ENCODE measurements at places on chromosomes 2 and 18. TPM values are rescaled to one million over a fixed set of nuclear protein-coding genes. Genes with fewer than 3 reads are reported as not detected.

DNA sequence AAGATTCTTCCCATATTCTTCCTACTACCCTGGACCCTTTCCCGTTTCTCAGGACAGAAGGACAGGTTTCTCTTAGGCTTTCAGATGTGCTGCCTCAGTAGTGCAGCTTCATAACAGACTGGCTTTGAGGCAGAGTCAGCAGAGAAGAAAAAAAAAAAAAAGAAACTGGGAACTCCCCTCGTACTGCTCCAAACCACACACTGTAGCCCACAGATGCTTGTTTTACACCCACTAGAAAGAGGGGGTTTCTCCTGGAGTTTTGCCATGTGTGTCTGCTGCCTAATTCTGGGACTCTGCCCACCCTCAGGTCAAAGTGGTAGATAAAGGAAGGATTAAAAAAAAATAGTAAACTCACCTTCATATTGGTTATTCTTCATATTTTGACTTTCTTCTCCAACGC lies 95.9 kb downstream of the NCOA1 start:
- no peak for DNase-seq

GRCh38 chr18:13619505-13620205 lies 106.7 kb downstream of the FAM210A start:
- DNase-seq, result no peak

GRCh38 chr2:203584784-203585183 lies 49.7 kb upstream of the RAPH1 start:
- DNase-seq, result peak; percentile 72

GRCh38 chr2:168851674-168852320 lies 38.4 kb downstream of the SPC25 start:
- DNase-seq, result no peak

GRCh38 chr2:66233981-66234380 lies 200.9 kb upstream of the MEIS1 start:
- peak; percentile 31 for DNase-seq

DNA sequence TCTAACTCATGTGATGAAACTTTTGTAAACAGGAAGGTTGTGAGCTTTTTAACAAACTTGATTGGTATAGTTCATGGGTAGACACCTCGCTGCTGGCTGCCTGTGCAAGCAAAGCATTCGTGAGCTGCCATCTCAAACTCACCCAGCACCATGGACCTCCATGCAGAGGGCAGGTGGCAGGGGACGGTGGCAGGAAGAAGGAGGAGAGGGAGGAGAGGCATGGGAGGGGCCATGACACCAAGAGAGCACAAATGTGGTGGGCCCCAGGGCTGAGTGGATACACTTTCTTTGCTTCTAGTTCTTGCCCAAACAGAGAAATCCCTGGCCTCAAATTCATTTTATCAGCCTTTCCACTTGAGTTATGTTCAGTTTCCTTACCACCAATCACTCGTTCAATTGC lies 29.1 kb downstream of the AFG3L2 start:
- DNase-seq, result no peak

DNA sequence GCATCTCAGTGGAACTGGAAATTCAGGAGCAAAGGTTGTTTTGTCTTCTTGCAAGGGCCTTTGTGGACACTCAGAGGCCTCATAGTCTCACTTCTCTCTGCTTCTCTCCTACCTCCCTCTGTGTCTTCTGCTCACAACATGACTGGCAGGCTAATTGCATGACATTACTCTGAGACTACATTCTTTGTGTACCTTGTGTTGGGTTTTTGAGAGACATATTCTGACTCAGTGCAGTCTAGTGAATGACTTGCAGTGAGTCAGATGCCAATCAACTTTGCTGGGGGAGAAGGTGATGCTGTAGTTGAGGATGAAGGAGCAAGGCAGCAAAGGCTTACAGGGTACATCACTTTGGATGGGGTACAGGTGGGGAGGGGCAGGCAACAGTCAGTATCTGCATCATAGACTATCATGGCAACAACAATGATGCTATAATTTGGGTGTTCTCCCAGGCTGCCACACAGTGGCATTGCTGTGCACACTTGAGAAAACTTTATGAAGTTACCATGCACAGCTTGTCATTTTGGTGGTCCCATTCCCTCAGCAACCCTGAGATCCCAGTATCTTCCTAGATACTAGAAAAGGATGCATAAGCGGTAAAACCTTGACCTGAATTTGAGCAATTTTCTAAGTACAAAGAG lies 69.3 kb upstream of the SLC16A14 start:
- no peak for DNase-seq

GRCh38 chr2:241109210-241110088 lies 7.4 kb upstream of the MTERF4 start:
- DNase-seq, result no peak

GRCh38 chr2:88545118-88545517 lies 82.1 kb downstream of the EIF2AK3 start:
- DNase-seq, result no peak

- DNase-seq, result peak; percentile 58
Observed at GRCh38 chr2:40450796-40451430, 977 bp downstream of the SLC8A1 start.

DNA sequence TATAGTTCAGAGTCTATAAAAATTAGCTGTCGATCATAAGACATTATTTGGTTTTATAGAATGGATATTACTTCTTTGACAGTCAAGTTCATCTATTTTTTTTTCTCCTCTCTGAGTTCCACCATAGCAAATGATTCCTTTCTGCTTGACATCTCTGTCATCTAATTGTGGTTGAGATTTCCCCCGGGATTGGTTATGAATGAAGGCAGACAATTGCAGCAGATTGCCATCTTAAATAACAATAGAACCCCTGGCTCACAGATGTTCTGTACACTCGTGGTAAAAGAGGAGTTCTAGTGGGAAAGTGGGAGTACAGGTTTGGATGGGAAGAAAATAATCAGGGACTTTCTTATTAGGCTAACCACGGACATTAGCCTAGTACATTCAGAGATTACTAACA lies 292.1 kb upstream of the NRXN1 start:
- DNase-seq, result no peak

GRCh38 chr2:85503168-85503850 lies 35.7 kb upstream of the MAT2A start:
- peak; percentile 91 for DNase-seq

DNA sequence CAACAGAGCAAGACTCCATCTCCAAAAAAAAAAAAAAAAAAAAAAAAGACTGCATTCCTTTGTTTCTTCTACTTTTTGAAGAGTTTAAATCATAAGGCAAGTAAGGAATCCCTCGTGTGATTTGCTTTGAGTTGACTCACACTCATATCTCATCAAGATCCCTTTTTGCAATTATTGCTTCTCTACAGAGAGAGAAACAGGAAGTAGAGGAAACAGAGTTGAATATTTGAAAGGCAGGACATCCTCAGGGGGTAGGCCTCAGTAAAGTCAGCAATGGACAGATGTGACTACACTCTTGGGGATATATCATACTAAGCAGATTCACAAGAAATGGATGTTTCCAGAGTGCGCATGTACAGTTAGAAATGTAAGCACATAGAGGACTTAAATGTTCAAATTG lies 11.2 kb upstream of the EFR3B start:
- no peak for DNase-seq

DNA sequence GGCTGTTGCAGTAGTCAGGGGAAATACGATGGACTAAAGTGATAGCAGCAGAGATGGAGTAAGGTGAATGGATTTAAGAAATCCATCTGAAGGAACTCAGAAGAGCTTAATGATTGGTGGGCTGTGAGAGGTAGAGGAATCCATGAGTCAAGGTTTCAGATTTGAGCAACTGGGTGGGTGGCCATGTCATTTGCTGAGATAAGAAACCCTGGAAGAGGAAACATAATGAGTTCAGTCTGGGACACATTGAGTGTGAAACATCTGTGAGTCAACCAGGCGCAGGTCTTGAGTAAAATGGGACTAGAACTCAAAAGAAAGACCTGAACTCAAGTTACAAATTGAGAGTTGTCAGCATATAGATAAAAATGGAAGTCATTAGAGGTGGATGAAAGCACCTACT lies 19.7 kb upstream of the ASNSD1 start:
- no peak for DNase-seq

GRCh38 chr18:32670727-32671126 lies 102.1 kb downstream of the KLHL14 start:
- no peak for DNase-seq

GRCh38 chr2:120279708-120280107 lies 27.1 kb downstream of the RALB start:
- no peak for DNase-seq

DNA sequence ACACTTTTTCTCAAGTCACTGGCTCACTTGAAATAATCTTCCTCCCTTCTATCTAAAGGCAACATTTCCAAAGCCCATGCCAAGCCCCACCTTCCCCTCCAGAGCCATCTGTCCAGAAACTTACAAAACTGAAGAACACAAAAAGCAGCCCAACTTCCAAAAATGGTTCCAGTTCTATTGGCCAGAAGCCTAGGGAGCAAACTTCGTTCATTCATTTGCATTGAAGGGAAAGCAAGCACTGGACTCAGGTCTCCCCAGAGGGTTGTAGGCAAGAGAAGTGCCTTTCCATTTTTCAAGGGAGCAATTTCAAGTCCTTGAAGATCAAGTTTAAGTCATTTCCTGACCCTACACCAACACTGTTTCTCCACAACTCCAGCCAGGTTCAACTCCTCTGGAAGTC lies 585.0 kb downstream of the BCL11A start:
- DNase-seq, result no peak

DNA sequence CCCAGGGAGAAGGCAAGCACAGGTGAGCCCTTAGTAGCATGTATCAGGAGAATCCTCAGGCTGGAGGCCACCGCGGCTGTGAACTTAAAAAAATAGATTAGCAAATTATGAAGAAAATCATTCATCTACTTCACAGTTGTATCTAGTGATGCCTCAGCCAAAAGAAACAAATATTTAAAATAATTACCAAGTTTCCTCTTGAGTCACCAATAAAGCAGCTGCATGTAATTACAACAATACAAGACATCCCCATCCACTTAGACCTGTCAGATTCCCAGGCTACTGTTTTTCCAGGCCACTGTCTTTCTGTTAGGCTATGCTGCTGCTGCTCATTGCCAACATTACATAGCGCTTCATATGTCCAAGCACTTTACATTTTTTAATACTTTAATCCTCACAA lies 54.6 kb upstream of the PHLPP1 start:
- DNase-seq, result no peak

DNA sequence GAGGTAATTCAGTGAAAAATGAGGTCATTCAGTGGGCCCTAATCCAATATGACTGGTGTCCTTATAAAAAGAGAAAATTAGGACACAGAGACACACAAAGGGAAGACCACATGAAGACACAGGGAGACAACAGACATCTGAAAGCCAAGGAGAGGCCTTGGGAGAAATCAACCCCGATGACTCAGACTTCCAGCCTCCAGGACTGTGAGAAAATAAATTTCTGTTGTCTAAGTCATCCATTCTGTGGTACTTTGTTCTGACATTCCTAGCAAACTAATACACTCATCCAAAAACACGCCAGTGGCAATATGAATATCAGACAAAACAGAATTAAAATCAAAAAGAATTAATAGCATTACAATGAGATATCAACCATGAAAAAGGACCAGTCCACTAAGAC lies 303.7 kb downstream of the SS18 start:
- DNase-seq, result no peak

DNA sequence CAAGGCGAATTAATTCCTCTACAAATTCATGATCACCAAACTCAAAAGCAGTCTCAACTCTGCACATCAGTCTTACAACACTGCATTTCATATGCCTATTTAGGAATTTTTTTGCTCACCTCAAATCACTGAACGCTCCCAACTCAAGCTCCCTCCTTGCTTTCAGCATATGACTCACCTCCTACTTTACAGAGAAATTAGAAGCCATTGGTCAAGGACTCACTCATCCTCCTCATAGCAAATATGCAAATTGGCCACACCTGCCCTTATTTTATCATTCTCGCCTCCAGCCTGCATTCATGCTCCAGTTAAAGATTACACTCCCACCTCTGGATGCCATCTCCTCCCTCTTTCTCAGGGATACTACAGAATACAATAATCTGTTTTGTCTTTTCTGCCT lies 148.8 kb downstream of the MBD2 start:
- no peak for DNase-seq

DNA sequence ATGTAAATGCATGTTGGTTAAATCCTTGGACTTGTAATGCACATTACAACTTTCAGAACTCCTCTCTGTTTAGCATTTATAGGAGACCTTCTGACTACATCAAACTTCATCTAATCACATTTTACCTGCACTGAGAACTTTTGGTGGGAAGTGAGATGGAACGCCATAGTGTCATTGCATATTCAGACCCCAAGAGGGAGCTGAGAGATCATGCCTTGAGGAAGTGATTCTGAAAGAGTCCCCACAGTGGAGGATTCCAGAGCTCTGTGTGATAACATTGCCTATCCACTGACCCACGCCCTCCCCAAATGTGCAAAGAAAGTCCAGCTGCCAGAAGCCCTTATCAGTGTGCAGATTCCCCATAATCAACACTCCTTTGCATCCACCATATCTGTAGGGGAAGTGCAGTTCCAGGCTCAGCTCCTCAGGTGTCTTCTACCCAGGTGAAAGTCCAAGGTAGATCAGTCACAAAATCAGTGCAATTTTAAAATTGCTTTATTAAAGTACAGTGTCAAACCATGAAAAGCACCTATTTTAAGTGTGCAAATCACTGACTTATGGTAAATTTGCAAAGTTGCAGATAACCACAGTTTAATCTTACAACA lies 212.4 kb downstream of the RPIA start:
- peak; percentile 31 for DNase-seq

DNA sequence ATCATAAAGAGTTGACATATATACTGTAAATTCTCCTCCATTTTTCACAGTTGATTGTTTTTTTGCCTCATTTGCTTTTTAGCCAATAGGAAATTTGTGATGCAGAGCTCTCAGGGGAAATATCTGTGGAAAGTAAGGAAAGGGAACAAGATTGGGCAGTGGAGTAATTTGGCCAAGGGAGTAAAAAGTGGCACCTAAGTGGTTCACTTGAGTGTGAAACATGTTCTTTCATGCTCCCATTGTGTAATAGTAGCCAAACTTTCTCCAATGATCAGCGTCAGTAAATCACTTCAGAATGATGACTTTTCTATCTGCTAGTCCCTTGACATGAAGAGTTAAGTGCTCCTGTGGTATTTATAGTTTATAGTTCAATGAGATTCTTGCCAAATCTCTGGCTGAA lies 141.9 kb upstream of the KCNJ3 start:
- no peak for DNase-seq

GRHL1 gene
- 2.3 TPM for polyA plus RNA-seq

CSRNP3 gene
- polyA plus RNA-seq, result under 0.01 TPM

FSHR gene
- polyA plus RNA-seq, result not detected

BCL11A gene
- 10.7 TPM for polyA plus RNA-seq

CRYGC gene
- polyA plus RNA-seq, result not detected

GAL3ST2 gene
- not detected for polyA plus RNA-seq

DPYSL5 gene
- polyA plus RNA-seq, result 1.2 TPM

IL1B gene
- polyA plus RNA-seq, result 2.7 TPM

KCNJ13 gene
- 8.4 TPM for polyA plus RNA-seq

Data from small intestine (tissue), 16 donors.